OCI-M1 (cell line): ENCODE measurements at places on chromosomes 7 and 10.

GRCh38 chr10:35937546-35937945, 295.4 kb upstream of the FZD8 start:
- no peak for DNase-seq

DNA sequence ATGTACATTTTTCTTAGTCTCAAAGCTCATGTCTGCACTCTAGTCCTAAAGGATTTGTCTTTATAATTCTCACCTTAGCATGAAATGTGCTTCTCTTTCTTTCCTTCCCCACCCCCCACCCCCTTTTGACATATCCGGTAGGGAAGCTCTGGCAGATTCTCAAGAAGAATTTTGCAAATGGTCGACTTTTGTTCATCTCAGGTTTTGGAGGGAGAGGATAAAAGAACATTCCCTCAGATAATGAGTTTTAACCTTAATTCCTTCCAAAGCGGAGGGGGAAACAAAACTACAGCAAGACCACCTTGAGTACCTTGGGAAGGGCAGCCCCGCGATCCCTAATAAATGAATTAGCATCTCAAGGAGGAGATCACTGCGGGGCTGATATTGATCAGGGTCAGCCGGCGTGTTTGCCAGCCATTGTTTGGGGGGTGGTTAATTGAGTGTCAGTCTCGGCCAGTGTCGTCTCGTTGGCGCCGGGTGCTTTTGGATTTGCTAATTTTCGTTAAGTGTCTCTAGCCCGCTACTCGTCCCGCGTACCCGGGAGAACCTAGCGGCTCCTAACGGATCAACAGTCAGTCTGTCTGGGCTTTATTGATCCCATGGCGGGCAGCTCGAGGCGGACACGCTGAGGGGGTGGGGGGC, 874 bp upstream of the BAMBI start:
- DNase-seq: peak; percentile 24

GRCh38 chr7:3089493-3089892, 45.8 kb upstream of the CARD11 start:
- peak; percentile 6 for DNase-seq

- no peak for DNase-seq
These were observed 8.6 kb downstream of the RAPGEF5 start for GRCh38 chr7:22348379-22348778.

DNA sequence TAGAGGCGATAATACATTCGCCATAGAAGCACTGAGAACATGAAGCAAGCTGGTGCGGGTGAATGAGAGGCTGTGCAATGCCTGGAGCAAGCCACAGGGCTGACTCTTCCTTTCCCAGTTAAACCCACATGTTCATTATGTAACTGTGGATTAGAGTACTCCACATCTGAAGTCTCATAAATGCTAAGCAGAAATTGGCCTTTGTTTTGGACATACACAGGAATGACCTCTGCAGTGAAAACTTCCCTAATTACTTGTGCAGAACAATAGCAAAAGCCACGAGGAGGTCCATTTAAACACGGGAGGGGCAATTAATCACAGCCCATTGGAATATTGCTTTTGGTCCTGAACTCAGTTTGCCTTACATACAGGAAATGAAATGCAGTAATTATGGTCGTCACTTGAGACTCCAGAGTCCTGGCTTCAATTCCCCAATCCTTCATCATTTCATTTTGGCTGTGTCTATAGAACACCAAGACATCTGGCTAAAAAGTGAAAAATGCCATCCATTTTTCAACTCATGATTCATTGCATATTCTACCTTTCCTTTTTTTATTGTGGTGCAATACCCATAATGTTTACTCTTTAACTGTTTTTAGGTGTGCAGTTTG, 78.7 kb upstream of the CXCL12 start:
- no peak for DNase-seq

DNA sequence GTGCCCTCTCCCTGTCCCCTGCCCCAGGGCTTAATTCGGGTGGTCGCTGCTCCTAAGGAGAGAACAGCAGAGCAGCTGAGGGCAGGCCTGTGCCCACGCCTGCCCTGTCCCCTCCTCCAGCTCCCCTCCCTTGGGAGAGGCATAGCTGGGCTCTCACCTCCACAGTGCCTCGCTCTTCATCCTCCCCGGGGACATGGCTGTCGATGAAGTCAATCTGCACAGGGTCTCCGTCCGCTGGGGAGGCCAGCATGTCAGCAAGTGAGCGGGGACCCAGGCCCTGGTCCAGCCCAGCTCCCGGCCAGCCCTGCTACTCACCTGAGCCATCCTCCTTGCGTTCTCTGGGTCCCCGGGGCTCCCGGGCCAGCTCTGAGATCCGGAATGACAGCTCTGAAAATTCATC, 3.8 kb upstream of the SAP25 start:
- DNase-seq: no peak

DNA sequence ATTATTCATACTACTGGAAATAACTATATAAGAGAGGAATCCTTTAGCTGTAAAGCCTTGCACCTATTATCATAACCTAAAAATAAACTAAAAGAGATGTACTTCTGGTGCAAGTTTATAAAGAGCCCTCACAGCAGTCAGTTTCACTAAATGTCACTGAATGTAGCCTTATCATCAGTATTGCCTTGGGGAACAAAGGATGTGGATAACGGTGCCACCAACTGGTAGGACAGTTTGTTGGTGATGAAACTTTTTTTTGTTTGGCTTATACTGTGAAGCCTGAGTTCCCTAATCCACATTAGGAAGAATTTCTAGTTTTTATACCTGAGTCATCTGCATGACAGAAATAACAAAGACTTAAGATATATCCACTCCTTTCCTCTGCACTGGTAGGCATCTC, 117.9 kb upstream of the COL1A2 start:
- DNase-seq: peak; percentile 90

- DNase-seq: no peak
These were observed 50.1 kb downstream of the NSUN6 start for GRCh38 chr10:18601321-18601720.

- no peak for DNase-seq
These were observed 46.4 kb upstream of the ZNF746 start for GRCh38 chr7:149544028-149544427.

GRCh38 chr7:110754649-110755048, 336.3 kb upstream of the LRRN3 start:
- no peak for DNase-seq

GRCh38 chr7:137961200-137962177, 40.4 kb downstream of the CREB3L2 start:
- DNase-seq: peak; percentile 24

DNA sequence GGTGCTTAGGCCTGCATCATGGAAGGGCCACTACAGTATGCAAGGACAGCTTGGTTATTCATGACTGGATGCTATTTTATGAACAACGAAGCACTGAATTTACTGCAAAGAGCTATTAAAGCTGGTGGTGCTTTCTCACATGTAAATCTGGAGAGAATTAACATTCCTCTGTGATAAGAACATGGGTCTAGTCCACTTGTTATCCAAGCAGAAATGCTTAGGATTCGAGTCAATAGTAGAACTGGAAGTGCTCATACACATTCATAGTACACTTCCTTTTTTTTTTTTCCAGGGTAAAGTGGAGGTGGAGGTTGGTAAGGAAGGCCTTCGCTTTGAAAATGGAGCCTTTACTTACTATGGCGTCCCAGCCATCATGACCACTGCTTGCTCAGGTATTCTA, 35.0 kb downstream of the CNNM1 start:
- DNase-seq: no peak

DNA sequence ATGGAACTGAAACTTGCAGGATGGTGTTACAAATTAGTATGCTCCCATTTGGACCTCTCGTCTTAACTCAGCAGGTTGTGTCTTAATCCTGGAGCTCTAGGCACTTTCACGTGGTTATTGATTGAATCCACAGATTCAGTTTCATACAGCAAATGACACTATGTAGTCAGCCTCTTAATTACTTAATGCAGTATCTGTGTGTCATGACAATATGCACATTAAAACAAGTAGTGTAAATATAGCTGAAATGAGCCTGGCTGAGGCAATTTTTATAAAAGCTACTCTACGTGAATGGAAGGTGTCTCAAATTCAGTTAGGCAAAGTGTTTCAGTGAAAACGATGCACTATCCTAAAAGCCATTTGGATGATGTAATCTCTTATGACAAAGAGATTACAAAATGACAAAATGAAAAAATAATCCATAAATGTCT, 86.8 kb downstream of the CD36 start:
- no peak for DNase-seq

GRCh38 chr7:50068850-50069551, 24.0 kb downstream of the ZPBP start:
- DNase-seq: peak; percentile 76
